Stimulated activated CD8-positive, alpha-beta memory T cell treated with anti-CD3 and anti-CD28 coated beads, Interleukin-4, amount 100 ng/mL, for 4 hours (primary cell): ENCODE measurements at places on chromosomes 5 and 9.

DNA sequence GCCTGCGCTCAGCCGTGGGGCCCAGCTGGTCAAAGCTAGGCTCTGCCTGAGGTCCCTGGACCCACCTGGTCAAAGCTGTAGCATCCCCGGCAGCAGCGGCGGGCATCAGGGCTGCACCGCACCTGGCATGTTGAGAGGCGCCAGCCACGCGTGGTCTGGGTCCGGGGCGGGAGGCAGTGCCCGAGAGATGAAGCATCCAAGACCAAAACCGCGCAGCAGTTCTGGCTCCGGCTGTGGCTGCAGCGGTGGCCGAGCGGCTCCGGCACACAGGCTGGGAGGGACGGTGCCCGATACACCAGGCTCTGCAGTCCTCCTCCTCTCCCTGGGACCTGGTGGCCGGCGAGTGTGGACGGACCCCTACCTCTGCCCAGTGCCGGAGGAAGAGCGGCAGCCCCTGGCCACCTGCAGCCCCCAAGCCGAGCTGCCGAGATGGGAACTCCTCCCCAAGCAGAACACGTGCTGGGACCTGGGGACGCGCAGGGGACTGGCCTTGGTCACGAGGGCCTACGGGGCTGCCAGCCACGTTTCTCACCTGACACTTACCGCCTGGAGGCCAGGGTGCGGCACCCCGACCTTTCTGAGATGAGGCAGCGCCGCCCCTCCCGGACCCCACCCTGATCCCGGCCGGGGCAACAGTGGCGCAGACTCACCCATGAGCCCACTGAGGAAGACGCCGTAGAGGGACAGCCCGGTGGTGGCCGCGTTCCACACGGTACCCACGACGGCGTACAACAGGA is 33.0 kb downstream of the SLC9A3 start:
- no peak for DNase-seq

DNA sequence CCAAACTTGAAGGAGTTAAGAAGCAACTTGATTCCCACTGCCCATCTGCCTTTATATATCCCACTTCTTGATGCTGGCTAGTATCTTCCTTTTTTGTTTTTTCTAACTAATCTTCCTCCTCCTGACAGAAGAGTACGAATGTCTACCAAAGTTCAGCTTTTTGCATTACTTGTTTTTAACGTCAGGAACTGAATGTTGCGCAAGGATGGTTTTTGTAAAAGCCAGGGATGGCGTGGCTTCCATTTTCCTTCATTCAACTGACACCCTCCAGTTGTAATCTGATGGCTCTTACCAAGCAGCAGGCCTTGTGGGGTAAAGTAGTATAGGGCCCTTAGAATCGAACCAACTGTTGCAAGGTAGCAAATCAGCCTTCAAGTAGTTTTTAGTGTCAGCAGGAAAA is 70.8 kb upstream of the GPR151 start:
- DNase-seq = no peak

GRCh38 chr5:67361932-67362729 is 165.5 kb upstream of the CD180 start:
- no peak for DNase-seq

- DNase-seq = no peak
Measured at GRCh38 chr5:145792840-145793239, 42.3 kb downstream of the PRELID2 start.

DNA sequence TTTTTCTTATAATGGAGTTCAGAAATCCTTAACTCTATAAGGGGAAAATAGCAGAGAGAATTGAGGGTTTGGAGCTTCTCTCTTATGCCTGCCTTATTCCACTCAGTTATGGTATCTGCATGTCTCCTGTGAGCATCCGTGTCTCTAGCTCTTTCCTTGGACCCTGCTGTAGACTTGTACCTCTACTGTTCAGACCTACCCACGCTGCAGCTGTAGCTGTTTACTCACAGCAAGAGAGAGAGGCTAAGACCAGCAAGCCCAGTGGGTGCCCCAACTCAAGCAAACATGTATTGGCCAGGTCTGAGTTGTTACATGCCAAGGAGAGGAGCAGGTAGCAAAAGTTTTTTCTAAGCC is 7.1 kb upstream of the PCSK1 start:
- DNase-seq = no peak

GRCh38 chr5:136133922-136134379 is 1.3 kb downstream of the SMAD5 start:
- no peak for DNase-seq

DNA sequence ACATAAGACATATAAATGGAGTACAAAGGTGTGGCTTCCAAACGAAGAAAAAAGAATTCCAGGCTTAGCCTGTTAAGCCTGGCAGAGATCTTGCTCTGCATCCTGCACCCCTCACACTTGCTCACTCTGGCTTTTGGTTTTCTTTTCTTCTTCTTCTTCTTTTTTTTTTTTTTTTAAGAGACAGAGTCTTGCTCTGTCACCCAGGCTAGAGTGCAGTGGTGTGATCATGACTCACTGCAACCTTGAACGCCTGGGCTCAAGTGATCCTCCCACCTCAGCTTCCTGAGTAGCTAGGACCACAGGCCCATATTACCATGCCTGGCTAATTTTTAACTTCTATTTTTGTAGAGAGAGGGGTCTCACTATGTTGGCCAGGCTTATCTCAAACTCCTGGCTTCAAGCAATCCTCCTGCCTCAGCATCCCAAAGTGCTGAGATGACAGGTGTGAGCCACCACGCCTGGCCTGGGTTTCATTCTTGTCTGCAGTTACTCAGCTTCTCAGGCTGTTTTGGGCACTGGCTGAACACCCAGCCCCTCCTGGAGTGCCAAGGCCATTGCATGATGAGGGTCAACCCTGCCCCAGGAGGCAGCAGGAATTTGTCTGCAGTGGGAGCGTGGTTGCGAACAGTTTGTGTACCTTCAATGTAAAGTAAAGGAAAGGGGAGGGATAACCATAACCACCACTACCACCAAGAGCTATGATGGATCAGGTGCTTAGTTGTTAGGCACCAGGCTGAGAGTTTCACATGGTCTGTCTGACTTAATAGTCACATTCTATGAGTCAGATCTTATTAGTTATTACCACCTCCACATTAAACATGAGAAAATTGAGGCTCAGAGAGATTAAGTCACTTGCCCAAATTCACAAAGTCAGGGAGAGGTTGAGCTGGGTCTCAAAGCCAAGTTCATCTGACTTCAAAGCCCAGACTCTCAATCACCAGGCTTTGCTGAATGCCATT is 219.2 kb upstream of the PANK3 start:
- no peak for DNase-seq

DNA sequence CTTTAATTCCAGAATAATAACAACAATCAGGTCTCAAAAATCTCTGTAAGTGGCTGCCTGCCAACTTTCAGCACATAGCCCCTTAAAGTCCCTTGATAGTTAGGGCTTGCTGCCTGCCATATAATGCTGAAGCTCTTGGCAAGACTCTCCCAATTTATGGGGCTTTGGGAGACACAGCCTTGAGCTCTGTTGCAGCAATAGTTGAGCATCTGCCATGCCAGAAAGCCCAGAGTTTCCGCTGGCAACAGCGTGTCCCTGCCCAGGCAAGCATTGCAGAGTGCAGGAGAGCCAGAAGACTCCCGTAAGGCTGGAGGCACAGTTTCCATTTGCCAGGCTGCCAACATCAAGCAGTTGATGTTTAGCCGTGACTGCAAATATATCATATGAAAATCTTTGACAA is 678.5 kb upstream of the NUDT12 start:
- DNase-seq = no peak

- no peak for DNase-seq
Measured at GRCh38 chr9:111258209-111258874, 71.7 kb downstream of the OR2K2 start.

DNA sequence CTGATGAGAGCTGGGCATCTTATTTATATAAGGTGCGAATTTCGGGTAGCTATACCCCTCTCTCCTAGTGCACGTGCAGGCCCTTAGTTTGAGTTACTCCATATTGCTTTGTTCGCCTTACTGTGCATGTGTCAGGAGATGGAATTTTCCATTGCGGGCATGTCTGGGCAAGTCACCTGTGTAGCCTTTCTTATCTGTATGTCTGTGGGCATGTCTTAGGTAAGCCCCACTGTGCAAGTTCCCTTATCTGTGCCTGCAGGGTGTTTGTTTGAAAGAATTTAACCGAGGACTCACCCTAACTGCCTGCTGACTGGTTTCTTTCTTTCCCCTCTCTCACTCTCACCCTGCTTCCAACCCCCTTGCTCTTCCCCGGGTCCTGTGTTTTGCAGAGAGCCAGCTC is 140.7 kb upstream of the RANBP3L start:
- no peak for DNase-seq

- no peak for DNase-seq
Measured at GRCh38 chr9:112863214-112863613, 27.5 kb downstream of the SLC46A2 start.

DNA sequence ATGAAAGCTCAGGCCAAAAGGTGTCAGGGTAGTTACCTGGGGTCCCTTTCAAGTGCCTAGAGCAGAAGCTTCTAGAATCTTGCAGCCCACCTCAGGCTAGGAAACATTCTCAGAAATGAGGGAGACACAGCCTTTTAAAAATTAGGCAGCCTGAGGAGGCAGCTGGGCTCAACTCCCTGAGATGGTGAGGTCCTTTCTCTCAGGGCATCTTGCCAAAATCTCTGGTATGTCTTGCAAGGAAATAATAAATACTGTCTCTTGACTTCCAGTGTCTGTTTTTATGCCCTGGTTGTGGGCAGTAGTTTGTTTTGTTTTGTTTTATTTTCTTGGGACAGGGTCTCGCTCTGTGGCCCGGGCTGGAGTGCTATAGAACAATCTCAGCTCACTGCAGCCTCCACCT is 100.9 kb upstream of the APC start:
- no peak for DNase-seq

- DNase-seq = no peak
Measured at GRCh38 chr9:88574953-88575352, 40.0 kb downstream of the NXNL2 start.

DNA sequence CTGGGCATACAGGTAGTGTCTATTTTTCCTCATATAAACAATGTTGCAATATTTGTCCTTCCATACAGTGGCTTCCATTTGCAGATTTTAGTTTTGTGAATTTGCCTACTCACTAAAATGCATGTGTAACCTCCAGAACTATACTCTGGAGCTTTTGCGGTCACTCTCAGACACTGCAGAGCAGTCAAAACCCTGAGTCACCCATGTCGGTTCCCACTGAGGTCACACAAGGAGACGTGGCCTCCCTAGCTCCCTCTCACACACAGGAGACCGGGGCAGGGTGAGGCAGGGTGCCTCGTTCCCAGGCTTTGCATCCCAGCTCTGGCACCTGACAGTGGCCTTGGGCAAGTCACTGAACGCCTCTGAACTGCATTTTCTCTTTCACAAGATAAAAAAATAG is 55.5 kb upstream of the ZNF354A start:
- DNase-seq = no peak

- DNase-seq = no peak
Measured at GRCh38 chr5:80973027-80973426, 12.9 kb downstream of the RASGRF2 start.

DNA sequence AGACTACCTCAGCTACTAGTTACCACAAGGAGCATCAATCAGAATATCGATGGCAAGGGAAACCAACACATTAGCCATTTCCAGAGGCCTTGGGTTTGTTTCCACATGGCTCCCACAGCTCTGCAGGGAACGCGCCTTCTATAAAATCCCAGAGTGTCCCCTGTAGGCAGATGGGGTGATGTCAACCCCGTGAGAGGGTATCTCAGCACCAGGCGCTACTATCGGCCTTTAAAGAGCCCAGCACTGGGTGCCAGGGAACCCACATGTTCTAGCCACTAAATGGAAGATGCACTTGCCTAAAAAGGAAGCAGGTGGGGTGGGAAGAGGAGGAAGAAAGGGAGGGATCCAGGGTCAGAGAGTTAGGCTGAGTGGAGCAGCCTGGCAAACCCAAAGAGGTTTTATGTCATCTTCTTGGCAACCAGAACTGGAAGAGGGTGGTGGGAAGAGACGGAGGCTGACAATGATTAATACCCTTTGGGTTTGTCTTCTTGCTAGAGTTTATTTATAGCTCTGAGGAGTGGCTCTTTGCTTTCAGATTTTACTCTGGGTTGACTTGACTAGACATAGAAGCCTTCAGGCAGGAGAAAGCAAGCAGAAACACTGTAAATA is 19.9 kb downstream of the MACROH2A1 start:
- no peak for DNase-seq

- no peak for DNase-seq
Measured at GRCh38 chr5:79408028-79408427, 105.9 kb downstream of the HOMER1 start.

DNA sequence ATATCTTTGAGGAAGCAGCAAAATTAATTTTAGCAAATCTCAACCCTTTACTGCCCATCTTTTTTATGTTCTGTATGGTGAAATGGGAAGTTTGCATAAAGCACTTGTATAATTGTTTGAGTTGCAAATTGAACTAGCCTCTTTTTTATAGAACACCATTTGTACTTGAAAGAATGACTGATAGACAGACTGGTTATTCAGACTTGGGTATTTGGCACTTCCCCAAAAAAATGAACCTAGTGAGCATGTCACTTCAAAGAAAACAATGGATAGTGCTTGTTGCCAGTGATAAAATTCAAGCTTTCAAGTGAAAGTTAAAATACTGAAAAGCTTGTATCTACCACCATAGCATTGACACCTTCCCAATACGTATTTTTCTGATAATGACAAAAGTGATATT is 115.8 kb downstream of the ERCC6L2 start:
- no peak for DNase-seq

DNA sequence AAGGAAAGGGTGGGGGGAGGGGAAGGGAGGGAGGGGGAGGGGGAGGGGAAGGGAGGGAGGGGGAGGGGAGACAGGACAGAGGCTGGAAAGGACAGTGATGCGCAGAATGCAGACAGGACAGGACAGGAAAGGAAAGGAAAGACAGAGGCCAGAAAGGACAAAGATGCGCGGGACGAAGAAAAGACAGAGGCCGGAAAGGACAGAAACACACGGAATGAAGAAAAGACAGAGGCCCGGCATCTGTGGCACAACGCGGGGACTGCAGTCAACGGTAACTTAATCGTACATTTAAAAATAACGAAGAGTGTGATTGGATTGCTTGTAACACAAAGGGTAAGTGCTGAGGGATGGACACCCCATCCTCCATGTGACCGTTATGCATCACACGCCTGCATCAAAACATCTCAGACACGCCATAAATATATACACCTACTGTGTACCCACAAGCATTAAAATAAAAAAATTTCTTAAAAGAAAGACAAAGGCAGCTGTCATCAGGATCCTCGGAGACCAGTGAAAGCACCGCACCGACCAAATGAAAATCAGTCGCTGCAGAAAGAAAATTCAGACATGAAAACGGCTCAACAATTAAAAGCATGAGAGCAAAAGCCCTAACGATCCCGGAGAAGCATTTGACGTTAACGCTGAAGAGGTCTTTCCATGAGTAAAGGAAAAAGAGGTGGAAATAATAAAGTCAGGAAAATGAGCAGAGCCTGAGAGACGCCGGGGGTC is 52.9 kb upstream of the EXOC3 start:
- DNase-seq = no peak
